ENCODE measurements at places on chromosomes 16 and 17. TPM values are rescaled to one million over a fixed set of nuclear protein-coding genes. Genes with fewer than 3 reads are reported as not detected.

The PIK3R5 gene
- total RNA-seq, result 0.62 TPM

The KRTAP3-2 gene
- not detected for total RNA-seq

The SLC13A5 gene
- total RNA-seq, result not detected

The CCL17 gene
- not detected for total RNA-seq

The ZC3H7A gene
- 36.0 TPM for total RNA-seq
